ENCODE measurements at places on chromosomes 4 and X. TPM values are rescaled to one million over a fixed set of nuclear protein-coding genes. Genes with fewer than 3 reads are reported as not detected.

GRCh38 chr4:87112063-87112462 is 108.4 kb downstream of the KLHL8 start:
- peaks cover 28% of the 10 kb centered on the region for H3K36me3 ChIP-seq
- H3K4me3 ChIP-seq, result no peak overlapping the region
- no peaks in the 10 kb centered on the region for H3K27me3 ChIP-seq
- no peaks in the 10 kb centered on the region for H3K4me1 ChIP-seq

- H3K27me3 ChIP-seq, result no peaks in the 10 kb centered on the region
- DNase-seq, result no peak
- no peaks in the 10 kb centered on the region for H3K36me3 ChIP-seq
- H3K27ac ChIP-seq, result no peak overlapping the region
- H3K4me3 ChIP-seq, result no peak overlapping the region
Measured at GRCh38 chr4:37693450-37694190, 7.4 kb upstream of the RELL1 start.

DNA sequence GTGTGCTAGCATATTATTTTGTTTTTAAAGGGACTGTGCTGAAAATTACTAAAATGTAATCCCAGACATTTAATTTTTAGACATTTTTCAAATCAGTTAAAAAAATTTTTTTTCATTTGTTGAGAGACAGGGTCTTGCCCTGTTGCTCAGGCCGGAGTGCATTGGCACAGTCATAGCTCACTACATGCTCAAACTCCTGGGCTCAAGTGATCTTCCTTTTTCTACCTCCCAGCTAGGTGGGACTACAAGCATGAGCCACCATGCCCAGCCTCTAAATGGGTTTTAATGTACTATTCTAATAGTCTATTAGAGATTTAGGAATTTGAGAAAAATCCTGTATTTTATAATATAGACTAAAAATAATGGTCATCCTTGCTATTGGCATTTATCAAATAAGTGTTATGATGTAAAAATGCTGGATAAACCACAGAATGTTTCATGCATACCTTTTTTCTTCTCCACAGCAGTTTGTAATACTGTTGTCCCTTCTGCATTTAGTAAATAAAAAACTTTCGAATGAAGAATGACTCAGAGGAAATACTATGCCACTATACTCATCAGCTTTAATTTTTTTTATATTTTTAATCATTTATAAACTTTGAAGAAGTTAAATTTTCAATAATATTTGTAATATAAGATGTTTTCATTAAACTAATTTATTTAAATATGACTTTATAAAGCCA is 29.9 kb downstream of the CPEB2 start:
- no peaks in the 10 kb centered on the region for H3K4me1 ChIP-seq
- H3K36me3 ChIP-seq, result peaks cover 18% of the 10 kb centered on the region
- no peak overlapping the region for H3K4me3 ChIP-seq
- no peak for DNase-seq
- no peaks in the 10 kb centered on the region for H3K27me3 ChIP-seq

DNA sequence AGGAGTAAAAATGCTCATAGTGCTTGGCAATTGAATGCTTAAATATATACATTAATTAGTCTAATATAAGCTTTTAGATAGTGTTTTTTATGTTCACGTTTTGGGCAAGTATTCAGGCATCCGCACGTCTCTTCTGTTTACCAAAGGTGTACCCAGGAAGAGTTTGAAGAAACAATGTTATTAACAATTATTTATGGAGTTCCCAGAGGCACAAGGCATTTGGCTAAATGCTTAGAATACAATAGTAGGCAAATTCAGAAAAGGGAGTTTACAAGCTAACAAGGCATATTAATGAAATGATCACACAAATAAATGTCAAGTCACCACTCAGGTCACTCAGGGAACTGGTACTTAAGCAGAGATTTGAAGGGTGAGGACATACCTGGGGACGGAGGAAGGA is 294.8 kb downstream of the TENM3 start:
- H3K27me3 ChIP-seq, result no peaks in the 10 kb centered on the region
- H3K4me3 ChIP-seq, result no peak overlapping the region
- DNase-seq, result no peak
- no peaks in the 10 kb centered on the region for H3K36me3 ChIP-seq
- peak overlapping the region; percentile 54 for H3K27ac ChIP-seq

DNA sequence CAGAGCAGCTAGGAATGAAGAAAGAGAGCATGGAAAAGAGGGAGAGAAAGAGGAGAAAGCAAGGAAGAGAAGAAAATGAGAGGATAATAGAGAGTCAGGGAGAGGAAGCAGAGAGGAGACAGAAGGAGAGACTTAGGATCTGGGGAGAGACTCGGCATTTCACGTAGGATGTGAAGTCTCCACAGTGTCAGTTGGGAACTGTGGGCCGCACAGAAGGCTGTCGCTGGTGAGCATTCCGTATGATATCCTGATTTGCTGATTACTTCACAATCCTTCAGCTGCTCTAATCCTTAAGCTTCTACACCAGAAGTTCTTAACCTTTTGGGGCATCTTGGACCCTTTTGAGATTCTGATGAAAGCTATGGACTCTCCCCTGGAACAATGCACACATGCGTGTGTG is 14.0 kb downstream of the NLGN3 start:
- H3K4me3 ChIP-seq, result no peak overlapping the region
- H3K27ac ChIP-seq, result no peak overlapping the region
- no peaks in the 10 kb centered on the region for H3K4me1 ChIP-seq

- H3K4me3 ChIP-seq, result no peak overlapping the region
- DNase-seq, result no peak
- no peaks in the 10 kb centered on the region for H3K27me3 ChIP-seq
- no peaks in the 10 kb centered on the region for H3K4me1 ChIP-seq
- no peak overlapping the region for H3K27ac ChIP-seq
- no peaks in the 10 kb centered on the region for H3K36me3 ChIP-seq
Measured at GRCh38 chr4:175440786-175441185, 371.3 kb downstream of the GPM6A start.

GRCh38 chr4:118400356-118400755 is 47.6 kb upstream of the PRSS12 start:
- no peak overlapping the region for H3K4me3 ChIP-seq
- H3K27ac ChIP-seq, result no peak overlapping the region
- H3K36me3 ChIP-seq, result peaks cover 12% of the 10 kb centered on the region

GRCh38 chr4:11831739-11832138 is 403.0 kb upstream of the HS3ST1 start:
- no peak overlapping the region for H3K4me3 ChIP-seq
- no peak for DNase-seq
- H3K27me3 ChIP-seq, result no peaks in the 10 kb centered on the region
- H3K36me3 ChIP-seq, result peaks cover 2% of the 10 kb centered on the region

DNA sequence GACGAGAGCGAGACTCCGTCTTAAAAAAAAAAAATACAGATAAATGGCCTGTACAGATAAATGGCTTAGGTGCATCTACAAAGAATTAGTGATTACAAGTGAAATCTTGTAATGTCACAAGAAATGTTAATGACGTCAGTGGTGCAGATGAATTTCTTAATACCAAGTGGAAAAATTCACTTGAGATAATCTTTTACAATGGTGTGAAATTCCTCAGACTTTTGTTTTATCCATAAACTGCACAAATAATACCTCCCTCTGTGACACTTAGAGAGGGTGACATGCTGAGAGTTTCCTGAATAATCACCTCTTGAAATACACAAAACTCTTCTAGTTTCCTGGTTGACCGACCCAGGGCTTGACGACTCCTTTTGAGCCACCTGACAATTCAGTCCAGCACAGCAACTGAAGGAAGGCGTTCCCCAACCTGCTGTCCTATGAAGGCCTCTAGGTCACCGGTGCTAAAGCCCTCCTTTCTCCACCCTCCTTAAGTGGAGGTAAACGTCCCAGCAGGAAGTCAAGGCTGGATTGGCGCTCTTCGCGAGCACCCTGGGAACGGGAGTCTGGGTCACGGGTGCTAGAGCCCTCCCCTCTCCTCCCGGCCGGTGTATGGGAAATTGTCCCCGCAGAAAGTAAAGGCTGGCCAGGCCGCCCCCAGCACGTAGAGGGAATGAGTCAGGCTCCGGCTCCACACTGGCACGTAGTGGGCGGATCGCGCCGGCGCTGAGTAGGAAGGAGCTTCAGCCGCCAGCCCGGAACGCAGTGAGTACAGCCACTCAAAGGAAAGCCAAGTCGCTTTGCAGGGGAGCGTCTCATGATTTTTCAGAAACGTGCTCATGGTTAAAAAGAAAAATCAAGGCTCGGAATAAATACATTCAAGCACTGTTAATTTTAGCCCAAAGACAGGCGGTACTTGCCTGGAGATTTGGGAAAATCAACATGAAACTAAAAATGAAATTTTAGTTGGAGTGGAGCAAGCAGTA is at the start of gene TMEM144:
Gene TMEM144 (plus strand): TSS at position 662 of the 983 bp plus-strand sequence. CDS start 2,182 bp downstream, outside the sequence.
- peak within 1 kb of the TSS; percentile 29 for H3K27ac ChIP-seq
- peak; percentile 93 for DNase-seq
- H3K4me3 ChIP-seq, result peak within 1 kb of the TSS; percentile 84
- no peaks in the 10 kb centered on the region for H3K4me1 ChIP-seq
- no peaks in the 10 kb centered on the region for H3K27me3 ChIP-seq
- H3K36me3 ChIP-seq, result no peaks in the 10 kb centered on the region

GRCh38 chr4:3369781-3370674 is 71.7 kb upstream of the HGFAC start:
- peaks cover 8% of the 10 kb centered on the region for H3K4me1 ChIP-seq
- H3K27ac ChIP-seq, result no peak overlapping the region
- no peaks in the 10 kb centered on the region for H3K36me3 ChIP-seq
- peak overlapping the region; percentile 72 for H3K4me3 ChIP-seq
- peak; percentile 70 for DNase-seq

- no peak overlapping the region for H3K27ac ChIP-seq
- DNase-seq, result no peak
- no peaks in the 10 kb centered on the region for H3K27me3 ChIP-seq
Measured at GRCh38 chr4:158444621-158445020, 77.1 kb upstream of the RXFP1 start.

DNA sequence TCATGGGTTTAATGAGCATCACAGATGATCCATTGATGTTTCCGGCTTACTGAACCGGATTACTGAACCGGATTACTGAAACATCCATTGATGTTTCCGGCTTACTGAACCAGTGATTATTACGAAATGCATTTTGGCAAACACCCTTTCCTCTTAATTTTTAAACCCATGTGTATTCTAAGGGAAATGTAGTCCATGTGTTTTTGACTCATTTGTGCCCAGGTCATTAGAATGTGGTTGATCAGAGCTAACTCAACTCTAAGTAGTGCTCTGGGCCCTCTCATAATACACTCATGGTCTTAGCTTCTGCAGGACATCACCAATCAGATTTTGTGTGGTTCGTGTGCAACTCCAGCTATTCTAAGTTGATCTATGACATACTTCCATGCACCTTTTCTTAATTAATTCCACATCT is 141.6 kb downstream of the SPATA18 start:
- H3K4me3 ChIP-seq, result no peak overlapping the region
- no peak overlapping the region for H3K27ac ChIP-seq
- H3K36me3 ChIP-seq, result no peaks in the 10 kb centered on the region
- DNase-seq, result no peak

DNA sequence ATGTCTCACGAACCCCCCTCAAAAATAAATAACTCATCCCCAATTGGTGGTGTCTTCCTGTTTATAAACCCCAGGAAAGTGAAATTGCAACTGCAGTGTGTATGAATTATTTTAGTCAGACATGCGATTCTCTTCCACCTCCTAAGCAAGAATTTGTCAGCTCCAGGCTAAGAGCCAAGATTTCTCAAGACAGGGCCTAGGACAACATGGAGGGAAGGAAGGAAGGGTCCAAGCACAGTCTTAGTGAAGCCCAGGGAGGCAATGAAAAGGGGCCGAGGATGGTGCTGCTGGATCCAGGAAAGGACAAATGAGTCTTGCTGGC is 20.0 kb downstream of the SH3KBP1 start:
- no peaks in the 10 kb centered on the region for H3K4me1 ChIP-seq
- H3K36me3 ChIP-seq, result peaks cover 7% of the 10 kb centered on the region
- H3K27ac ChIP-seq, result no peak overlapping the region

GRCh38 chr4:175378372-175378771 is 433.7 kb downstream of the GPM6A start:
- no peaks in the 10 kb centered on the region for H3K27me3 ChIP-seq
- H3K4me1 ChIP-seq, result peaks cover 3% of the 10 kb centered on the region
- no peak overlapping the region for H3K27ac ChIP-seq
- H3K36me3 ChIP-seq, result no peaks in the 10 kb centered on the region

DNA sequence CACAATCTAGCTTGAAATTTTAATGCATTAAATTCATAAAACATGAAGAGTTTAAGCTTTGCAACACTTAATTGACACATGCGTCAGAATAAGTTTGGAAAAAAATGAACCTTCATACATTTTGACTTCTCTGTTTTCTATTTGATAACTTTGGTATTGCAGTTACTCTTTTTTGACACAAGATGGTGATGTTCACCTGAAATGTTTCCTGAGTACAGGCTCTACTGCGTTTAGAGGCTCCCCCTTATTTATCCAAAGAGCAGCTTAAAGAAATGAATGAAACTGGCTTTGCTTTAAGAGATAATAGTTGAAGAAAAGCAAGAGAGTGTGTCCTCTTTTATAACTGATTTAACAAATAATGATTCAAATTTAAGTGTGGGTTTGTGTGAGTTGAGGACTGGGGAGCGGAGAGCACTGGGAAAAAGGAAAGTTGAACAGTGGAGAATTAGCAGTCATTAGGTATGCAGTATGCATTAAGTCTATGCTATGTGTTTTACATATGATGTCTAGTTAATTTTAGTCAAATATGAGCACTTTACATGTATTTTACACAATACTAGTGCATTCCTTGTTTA is 180.6 kb upstream of the NUDT6 start:
- H3K4me1 ChIP-seq, result no peaks in the 10 kb centered on the region
- H3K36me3 ChIP-seq, result no peaks in the 10 kb centered on the region
- DNase-seq, result no peak
- no peaks in the 10 kb centered on the region for H3K27me3 ChIP-seq
- H3K4me3 ChIP-seq, result no peak overlapping the region
- no peak overlapping the region for H3K27ac ChIP-seq

GRCh38 chr4:138727731-138728130 is 287.9 kb upstream of the NOCT start:
- DNase-seq, result no peak
- H3K27me3 ChIP-seq, result no peaks in the 10 kb centered on the region
- H3K4me3 ChIP-seq, result no peak overlapping the region
- no peaks in the 10 kb centered on the region for H3K36me3 ChIP-seq

DNA sequence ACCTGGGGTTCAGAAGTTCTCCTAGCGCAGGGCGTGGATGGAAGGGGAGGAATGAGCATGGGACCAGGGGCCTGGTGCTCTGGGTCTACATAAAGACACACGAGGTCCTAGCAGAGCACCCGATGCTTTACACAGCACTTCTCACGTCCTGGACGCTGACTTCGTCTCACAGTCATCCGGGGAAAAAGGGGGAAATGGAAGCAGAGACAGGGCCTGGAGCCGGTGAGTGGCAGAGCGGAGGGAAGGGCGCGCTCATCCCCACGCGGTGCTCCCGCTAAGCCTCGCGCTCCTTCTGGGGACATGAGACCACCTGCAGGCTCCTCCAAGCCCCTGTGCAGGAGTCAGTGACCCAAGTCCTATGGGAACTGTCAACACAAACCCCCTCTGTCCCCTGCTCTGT is 157.7 kb downstream of the AFAP1 start:
- no peaks in the 10 kb centered on the region for H3K27me3 ChIP-seq
- no peak for DNase-seq
- no peaks in the 10 kb centered on the region for H3K4me1 ChIP-seq
- no peak overlapping the region for H3K27ac ChIP-seq
- H3K36me3 ChIP-seq, result peaks cover 6% of the 10 kb centered on the region

Gene TKTL1
- not detected for total RNA-seq

Gene NDP
- total RNA-seq, result not detected

Gene FRG2
- total RNA-seq, result not detected

Gene RHOH
- total RNA-seq, result 7.1 TPM

Gene H2BW2
- not detected for total RNA-seq

Gene GC
- not detected for total RNA-seq

Gene XPNPEP2
- total RNA-seq, result 0.11 TPM

Gene ALPK1
- total RNA-seq, result 0.17 TPM

Gene KLHL13
- 4.1 TPM for total RNA-seq
